ENCODE measurements at places on chromosomes 5 and 9.
A peak's percentile ranks its signal among the peaks of the same experiment; 100 is the strongest.

DNA sequence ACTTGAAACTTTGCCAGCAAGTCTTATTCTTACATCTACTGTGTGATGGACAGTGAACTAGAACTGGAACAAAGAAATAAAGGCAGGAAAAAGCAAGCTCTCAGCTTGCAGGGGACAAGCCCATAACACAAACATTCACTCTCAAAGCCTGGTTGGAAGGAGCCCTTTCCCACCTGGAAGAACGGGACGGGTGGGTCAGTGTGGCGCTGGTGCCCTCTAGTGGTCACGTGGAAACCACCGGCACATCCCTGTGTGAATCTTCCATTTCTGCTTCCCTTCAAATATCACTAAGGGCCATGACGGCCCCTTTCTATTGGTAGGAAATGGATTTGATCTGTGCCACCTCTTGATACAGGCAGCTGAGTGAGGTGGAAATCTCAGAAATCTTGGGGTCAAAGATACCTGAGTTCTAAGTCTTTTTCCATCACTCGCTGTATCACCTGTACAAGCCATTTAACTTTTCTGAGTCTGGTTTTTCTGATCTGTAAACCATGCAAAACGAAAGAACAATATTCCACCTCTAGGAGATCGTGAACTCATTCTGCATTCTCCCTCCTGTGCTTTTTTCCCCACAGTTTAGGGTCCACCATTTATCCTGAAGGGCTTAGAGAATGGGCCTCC lies 211.6 kb downstream of the MSX2 start:
- DNase-seq, result peak; percentile 83

DNA sequence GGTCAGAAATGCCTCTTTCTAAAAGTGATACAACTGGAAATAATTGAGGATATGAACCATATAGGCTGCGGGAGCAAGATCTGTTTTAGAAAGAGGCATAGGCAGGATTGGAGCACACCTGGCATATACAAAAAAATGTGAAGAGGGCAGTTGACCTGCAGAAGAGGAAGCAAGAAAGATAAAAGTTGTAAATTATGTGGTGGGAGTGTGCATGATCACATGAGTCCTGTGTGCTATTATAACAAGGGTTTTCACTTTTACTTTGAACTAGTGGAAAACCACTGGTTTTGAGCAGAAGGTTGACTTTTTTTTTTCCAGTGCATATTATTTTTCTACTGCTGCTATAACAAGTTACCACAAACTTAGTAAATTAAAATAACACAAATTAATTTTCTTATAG lies 489.3 kb downstream of the ANXA1 start:
- DNase-seq, result no peak

- peak; percentile 18 for DNase-seq
Measured at GRCh38 chr5:151298063-151298855, 5.3 kb downstream of the SLC36A3 start.

DNA sequence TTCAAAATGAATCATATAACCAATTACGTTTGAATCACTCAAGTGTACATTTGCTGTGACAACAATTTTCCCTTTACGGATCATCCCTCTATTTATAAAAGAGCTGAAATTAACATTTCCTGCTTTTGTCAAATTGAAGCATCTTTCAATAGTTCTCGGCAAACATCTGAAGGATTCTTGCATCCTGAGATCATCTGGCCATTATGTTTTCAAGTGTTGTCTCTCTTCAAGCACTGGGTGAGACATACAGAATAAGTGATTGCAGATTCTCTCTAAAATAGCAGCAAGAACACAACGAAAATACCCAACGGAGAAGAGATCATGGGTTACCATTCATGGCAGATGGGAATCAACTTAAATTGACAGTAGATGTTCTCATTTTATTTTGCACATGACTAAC lies 283.4 kb upstream of the GRAMD2B start:
- DNase-seq, result no peak

- DNase-seq, result no peak
Measured at GRCh38 chr5:113507601-113508000, 5.9 kb upstream of the YTHDC2 start.

DNA sequence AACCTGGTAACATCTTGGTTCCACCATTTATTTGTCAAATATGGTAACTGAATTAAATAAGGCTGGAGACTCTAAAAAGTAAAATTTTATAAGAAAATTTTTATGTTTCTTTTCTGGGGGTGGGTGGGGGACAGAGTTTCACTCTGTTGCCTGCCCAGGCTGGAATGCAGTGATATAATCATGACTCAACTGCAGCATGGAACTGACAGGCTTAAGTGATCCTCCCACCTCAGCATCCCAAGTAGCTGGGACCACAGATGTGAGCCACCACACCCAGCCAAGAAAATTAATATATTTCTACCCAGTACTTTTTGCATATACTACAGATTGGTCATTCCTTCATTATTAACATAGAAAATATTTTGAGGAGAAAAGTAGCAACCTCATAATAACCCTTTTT lies 216.9 kb downstream of the DEPDC1B start:
- DNase-seq, result no peak

GRCh38 chr9:5445886-5446285 lies 4.5 kb upstream of the CD274 start:
- DNase-seq, result no peak

DNA sequence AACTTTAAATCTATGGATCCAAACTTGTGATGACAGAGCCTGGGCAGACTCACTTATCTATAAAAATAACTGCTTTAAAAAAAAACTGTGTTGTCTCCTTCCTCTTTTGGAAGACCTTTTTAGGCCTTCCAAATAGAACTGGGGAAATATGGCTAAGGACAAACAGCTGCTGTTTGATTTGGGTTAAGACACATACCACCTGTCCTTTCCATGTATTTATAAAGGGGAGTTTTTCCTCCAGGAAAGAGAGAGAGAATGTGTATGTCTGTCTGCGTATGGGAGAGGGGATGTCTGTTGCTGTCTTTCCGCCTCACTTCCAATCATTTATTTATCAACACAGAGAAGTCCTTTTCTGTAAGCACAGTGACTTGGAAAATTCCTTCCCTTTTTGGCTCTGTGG lies 2.8 kb downstream of the ARHGEF37 start:
- DNase-seq, result no peak

- DNase-seq, result no peak
Measured at GRCh38 chr5:69364414-69364813, 4.9 kb downstream of the AK6 start.

GRCh38 chr9:32294106-32294505 lies 90.3 kb upstream of the ACO1 start:
- DNase-seq, result no peak

DNA sequence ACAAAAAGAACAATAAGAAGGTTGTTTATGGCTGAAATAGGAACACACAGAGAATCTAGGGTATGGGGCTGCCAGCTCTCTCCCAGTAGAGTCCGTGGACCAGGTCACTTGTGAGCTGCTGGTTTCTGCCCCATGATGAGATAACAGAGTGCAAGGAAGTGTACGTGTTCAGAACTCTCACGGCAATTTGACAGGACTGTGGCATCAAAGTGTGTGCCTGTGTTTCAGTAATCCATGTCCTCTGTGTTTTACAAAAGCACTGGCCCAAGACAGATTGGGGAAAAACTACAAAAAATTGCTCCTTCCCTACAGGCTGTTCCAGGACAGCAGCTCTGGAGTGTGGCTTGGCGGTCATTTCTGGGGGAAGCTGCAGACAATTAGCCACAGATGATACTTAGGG lies 184.6 kb downstream of the AUH start:
- DNase-seq, result no peak

DNA sequence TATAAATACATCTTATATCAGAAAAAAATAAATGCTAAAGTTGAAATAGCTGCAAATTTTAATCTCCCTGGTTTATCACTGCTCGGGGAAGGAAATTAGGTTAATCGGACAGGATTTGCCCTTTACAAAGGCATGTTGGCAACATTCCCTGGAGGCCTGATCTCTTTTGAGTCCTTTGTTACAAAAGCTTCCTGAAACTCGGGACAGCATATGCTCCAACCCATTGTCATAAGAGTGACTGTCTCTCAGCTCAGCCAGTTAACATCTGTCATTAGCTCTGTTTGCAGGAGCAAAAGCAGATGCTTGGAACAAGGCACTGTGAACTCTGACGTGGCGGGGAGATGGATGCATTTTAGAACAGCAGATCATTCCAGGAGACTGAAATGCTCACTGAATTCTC lies 80.6 kb downstream of the MYO10 start:
- peak; percentile 11 for DNase-seq

DNA sequence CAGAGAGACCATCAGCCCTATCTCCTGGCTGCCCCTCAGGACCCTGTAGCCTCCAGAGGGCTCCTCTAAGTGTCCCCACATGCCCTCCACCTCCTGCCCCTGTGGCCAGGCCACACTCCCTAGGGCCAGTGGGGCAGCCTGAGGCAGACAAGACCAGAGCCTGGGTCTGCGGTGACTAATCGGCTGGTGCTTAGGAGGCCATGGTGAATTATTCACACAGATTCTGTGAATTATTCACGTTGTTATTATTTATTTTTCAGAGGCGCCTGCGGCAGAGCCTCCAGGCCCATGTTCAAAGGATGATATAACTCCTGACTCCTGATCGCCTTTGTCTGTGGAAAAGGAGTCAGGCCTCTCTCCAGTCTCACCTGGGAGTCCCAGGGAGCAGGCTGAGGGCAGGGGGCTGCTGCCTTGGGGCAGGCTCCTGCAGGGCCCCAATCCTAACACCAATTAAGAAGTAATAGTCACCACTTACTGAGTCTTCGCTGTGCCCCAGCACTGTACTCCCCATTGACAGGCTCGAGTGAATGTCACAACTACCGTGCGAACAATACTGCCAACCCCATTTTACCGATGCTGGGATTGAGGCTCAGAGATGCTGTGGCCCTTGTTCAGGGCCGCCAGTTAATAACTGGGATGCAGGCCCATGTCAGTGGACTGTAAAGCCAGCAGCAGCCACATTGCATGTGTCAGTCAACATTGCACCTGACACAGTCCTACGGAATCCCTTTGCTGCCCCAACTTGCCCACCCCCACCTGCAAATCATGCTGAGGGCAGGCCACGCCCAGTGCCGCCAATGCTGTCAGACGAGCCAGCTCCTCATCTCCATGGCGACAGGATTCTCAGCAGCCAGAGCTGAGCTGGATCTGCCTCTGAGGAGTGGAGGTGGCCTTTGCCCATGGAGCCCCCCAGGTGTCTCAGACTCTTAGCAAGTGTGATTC lies 94.9 kb downstream of the PCDH1 start:
- DNase-seq, result peak; percentile 67

DNA sequence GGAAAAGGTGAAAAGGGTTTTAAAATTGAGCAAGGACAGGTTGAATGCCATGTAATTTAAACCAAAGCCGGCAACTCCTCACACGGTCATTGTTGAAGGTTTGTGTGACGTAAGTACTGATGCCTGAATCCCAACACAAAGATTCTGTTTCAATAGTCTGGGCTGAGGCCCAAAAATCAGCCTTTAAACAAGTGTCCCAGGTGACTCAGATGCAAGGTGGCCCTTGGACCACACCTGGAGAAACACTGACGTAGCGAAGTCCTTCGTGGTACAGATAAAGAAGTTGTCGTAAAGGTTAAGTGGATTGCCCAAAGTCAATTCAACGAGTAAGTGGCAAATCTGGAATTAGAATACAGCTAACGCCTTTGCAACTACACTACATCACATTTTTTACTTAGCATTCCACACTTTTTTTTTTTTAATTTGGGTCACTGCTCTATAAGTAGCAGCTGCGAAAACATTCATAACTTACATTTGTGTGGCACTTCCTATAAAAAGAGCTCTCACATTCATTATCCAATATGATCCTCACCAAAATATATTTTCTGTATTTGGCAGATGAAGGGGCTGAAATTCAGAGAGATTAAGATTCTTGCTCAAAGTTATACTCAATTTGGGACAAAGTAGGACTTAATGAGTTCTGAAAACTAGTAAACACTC lies 111.3 kb downstream of the LPAR1 start:
- no peak for DNase-seq

DNA sequence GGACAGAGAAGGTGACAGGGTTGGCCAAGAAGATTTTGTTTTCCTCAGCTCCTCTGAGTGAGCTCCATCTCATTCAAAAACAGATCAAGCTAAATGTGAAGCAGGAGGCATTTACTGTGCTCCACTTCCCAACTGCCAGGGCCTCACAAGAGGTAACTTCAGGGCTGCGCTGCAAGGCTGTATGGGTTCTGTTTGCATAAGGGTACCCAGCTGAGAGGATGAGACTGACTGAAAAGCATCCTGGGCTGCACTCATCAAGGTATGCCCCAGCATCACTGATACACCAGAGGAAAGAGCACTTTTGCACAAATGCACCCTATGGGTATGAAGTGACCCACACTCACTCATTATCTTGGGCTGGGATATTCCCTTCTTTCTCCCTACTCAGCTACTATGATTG lies 316.2 kb upstream of the HAPLN1 start:
- DNase-seq, result no peak

GRCh38 chr9:74920944-74921626 lies 31.6 kb downstream of the C9orf40 start:
- DNase-seq, result no peak

GRCh38 chr5:88556406-88556805 lies 287.8 kb upstream of the TMEM161B start:
- no peak for DNase-seq

DNA sequence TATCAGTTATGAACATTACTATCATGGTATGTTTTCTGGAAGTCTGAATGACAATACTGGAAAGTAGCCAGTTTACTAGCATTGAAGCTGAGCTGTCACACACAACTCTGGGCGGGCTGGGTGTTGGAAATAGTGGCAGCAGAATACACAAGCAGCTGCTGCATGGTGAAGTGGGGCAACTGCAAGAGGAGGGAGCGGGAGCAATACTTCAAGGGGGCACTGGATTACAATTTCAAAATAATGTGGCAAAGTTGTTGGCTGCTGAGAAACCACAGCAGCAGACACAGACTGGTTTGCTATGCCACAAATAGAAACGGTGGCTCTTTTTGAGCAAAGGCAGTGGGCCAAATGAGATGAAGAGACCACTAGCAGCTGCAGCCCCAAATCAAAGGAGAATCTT lies 350.2 kb downstream of the KIAA0825 start:
- no peak for DNase-seq
